ENCODE measurements at places on chromosomes 12 and 14.

- DNase-seq, result no peak
Measured at GRCh38 chr14:76576047-76576741, 185.1 kb upstream of the VASH1 start.

DNA sequence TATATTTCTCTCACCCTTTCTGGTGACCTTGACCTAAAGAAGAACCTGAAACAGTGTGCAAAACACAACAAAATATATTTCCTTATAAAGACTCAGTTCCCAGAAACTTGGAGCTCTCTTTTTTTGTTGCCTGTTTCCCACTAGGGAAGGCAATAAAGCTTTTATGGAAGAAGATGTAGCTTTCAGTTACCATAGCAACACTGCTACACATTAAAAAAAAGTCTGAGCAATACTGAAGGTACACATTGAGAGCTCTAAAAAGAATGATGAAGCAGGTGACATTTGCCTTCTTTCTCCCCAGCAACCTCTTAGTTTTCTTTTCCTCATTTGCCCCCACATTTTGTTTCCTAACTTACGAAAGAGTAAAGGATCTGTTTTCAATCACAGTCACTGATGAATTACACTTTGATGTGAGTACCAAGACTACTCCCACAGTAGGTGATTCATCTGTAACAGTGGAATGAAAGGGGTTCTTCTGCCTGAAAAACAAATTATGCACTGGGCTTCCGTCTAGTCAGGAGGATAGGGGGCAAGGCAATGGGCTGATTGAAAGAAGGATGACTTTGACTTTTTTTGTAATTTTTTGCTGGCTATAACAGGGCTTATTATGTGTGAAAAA is 1.1 kb upstream of the CATSPERB start:
- DNase-seq, result no peak

- DNase-seq, result no peak
Measured at GRCh38 chr12:6067152-6067916, 57.1 kb downstream of the VWF start.

- no peak for DNase-seq
Measured at GRCh38 chr14:77228056-77228455, 43.0 kb downstream of the NGB start.

GRCh38 chr14:31967669-31967975 is 109.5 kb upstream of the ARHGAP5 start:
- no peak for DNase-seq

- DNase-seq, result no peak
Measured at GRCh38 chr12:29957835-29958234, 174.1 kb upstream of the TMTC1 start.

- DNase-seq, result no peak
Measured at GRCh38 chr14:24461336-24461735, 18.8 kb upstream of the SDR39U1 start.

DNA sequence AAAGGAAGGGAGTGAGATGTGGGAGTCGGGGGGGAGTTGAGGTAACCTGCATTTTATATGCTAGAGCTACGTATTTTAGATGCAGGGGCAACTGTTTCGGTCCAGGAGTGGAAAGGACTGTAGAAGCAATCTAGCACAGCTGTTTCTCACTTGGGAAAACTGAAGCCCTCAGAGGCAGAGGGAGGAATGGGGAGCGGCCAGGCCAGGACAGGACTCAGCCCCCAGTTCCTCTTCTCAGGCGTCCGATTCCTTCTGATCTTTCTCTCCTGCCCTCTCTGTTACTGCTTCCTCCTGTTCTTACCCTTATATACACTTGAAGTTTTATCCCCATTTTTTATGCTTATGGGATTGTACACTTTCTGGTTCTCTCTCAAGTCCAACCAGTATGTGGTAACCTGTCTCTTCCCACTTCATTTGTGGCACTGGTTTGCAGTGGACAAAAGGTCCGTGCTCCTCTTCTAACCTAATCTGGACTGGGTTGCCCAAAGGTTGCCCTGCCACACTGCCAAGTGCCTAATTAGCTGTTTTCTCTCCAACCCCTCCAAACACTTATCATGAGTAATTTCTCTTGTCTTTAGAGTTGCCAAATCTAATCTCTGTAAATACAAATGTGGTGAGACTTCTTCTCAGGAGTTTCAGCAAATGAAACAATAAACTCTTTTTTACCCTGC is 16.2 kb downstream of the LPCAT3 start:
- DNase-seq, result no peak

DNA sequence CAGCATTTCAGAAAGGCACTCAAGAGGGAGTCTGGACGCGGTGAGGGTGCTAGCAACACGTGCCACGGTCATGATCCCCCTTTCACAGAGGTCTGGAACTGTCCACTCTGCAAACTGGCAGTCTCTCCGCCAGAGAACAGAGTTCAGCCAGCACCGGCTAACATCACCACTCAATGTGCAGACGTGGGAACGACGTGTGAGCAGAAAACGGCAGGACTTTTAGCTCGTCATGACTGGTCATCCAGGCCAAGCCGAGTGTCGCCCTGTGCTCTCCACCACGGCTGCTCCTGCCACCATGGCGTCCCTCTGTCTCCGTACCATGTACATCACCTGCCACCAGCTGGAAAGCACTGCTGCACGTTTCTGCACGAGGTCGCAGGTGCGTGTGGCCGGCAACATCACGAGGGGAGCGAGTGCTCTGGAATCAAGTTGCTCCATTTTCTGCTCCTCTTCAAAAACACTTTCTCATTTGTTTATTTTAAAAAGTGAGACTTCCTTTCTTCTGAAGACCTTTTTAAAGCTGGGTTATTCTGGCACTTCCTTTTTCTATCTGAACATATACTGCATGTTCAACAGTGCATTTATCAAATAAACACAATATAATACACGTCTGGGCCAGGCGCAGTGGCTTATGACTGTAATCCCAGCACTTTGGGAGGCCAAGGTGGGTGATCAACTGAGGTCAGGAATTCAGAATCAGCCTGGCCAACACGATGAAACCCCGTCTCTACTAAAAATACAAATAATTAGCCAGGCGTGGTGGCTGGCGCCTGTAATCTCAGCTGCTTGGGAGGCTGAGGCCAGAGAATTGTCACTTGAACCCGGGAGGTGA is 28.0 kb downstream of the SLC15A4 start:
- DNase-seq, result no peak

DNA sequence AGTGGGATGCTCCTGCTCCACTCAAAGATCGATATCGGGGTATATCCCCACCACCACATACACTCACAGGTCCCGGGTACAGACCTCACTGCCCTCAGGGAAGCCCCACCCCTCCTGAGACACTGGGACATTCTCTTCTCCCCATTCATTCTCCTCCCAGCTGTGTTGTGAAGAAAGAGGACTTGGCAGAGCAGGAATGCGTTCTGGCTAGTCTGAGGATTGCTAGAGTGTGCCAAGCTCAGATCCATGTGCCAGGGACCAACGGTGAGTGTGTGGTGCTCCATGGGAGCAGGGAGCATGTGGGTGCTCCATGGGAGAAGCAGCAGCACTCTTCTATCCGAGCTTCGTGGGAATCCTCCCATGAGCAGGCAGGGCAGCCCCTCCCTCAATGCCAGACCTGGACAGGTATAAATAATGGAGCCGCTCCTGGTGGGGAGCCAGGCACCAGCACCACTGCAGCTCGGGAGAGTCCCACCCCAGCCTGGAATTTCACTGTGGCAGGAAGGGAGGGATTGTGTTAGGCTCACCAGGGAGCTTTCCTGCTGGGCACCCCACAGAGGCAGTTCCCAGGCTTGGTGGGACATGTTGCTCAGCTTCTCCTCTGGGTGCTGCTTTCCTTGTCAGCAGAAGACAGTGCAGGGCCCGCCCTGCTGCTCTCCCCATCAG is 2.3 kb upstream of the KRT5 start:
- no peak for DNase-seq

- DNase-seq, result no peak
Measured at GRCh38 chr14:55604488-55604887, 24.5 kb downstream of the KTN1 start.

DNA sequence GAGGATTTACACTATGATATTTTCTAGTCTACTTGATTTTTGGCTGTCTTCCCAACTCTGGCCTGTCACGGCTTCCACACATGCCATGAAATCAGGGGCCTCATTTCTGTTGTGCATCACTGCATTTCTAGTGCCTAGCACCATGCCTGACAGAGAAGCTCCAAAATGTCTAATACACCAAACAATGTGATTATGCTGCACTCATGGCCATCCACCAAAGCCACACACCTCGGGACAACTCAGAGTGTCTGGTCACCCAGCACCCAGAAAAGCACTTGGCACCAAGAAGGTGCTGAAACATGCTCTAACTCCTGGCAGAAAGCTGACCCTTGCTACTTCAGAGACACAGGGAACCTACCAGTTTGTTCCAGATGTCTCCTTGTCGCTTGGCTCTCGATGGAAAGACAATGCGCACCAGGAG is 11.3 kb downstream of the GCN1 start:
- no peak for DNase-seq

DNA sequence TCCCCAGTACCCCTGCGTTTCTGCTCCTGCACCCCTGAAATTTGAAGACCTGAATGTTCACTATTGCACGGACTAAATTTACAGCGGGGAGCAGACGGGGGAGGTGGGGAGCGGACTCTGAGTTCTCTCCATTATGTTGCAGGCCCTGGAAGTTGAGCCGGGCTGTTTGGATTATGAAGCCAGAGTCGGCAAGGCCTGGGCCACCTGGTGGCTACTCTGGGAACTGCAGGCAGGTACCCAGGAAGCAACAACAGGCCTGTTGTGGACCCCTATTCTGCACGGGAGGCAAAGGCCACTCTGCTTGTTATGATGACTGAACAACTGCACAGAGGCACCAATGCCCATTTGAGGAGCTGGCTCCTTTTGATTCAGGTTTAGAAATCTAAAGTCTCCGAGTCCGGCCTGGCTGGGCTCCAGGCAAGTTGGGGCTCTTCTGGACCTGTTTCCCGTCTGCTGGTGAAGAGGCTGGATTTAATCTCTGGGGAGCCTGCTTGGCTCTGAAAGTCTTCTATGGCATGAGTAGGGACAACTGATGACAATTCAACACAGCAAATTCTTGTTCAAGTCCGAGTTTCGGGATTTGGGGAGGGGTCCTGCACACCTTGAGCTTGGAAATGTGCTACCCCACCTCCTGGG is 34.1 kb upstream of the FAM181A start:
- peak; percentile 76 for DNase-seq

DNA sequence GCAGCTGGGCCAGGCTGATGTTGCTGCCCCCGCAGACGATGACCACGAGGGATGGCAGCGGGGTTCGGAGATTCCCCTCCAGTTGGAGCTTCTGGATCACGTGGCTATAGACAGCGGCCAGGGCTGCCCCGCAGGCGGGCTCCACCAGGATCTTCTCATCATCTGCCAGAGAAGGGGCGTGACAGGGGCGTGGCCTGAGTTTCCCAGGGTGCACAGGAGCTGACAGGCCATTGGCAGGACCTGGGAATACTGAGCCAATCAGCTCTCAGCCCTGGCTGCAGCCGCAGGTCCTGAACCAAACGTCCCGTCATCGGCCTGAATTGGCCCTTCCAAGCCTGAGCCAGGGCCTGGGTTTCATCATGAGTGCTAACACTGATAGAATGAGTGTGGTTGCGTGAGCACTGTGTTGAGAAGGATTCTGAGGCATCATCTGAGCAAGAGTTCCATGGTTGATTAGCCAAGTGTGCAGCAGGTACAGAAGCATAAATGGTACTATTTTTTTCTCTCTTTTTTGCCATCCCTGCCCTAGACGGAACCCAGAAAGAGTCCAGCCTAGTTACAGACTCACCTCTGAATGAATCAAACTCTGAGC is 10.6 kb downstream of the SDS start:
- no peak for DNase-seq

GRCh38 chr12:49867570-49868341 is 24.9 kb upstream of the BCDIN3D start:
- DNase-seq, result no peak

DNA sequence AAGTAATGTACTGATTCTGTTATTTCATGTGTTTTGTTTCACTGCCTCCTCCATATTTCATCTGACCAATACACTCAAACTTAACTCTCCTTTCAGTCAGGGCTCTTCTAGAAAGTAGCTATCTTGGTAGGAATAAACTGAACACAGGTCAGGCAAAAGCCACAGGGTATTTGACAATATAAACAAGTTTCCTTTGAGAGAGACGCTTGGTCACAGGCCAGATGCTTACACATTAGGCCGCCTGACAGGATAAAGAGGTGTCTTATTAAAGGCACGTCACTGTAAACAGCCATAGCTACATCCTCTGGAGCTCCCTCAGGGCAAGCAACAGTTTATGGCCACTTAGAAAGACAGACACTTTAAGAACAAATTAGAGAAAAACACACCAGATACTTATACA is 607.5 kb downstream of the SLC6A15 start:
- DNase-seq, result no peak
